Activated CD8-positive, alpha-beta memory T cell treated with anti-CD3 and anti-CD28 coated beads, Interleukin-2, amount 50 U/mL, for 4 hours (primary cell): ENCODE measurements at places on chromosomes 1 and 21.

- peak; percentile 25 for DNase-seq
Measured at GRCh38 chr1:85109475-85109874, 61.2 kb upstream of the MCOLN3 start.

DNA sequence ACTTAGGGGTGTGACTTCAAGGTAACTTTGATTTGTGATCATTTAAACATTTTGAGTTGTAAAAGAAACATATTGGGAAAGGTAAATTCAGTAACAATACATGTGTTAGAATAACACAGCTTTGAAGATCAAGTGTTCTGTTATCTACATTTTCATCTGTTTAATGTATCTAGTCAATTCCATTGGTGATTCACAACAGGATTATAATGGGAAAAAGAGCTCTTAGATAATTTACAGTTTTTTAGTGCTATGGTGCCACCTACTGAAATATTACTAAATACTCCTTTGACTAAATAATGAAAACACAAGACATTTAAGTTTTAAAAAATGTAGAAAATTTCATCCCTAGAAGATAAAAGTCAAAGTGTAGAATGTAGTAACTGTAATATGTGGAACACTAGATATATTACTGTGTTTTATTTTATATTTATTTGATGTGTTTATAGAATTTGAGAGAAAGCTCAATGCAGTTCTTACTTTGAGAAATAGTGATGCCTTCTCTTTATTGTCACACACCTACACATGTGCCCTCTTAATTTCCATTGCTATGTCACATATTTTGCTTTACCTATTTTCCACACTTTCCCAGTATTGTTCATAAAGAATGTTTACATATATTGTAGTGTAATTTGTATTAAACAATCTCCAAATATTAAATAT lies 47.4 kb downstream of the PTPRC start:
- DNase-seq: no peak

GRCh38 chr1:229129301-229130027 lies 141.4 kb upstream of the RAB4A start:
- DNase-seq: peak; percentile 20

DNA sequence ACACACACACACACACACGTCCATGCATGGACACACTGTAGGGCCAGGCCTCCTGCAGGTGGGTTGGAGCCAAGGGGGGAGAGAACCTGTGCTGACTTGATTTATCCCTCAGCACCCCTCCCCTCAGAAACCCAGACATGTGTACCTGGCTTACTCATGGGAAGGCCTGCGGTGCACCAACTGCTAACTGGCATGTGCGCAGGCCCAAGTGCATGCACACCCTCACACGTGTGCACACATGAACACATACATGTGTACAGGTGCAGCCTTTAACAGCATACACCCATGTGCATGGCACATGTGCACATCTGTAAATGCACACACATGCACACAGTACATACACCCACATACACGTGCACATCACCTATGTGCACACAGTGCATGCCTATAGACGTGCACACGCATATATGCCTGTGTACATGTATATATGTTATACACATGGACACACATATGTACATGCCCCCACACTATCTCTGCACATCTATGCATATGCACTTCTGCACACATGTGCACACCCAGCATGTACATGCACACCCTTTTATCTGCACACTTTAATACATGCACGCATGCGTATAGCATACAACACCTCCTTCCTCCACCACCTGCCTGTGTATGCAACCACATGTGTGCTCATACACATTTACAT lies 67.5 kb downstream of the TRIM11 start:
- DNase-seq: no peak

- DNase-seq: peak; percentile 56
Measured at GRCh38 chr1:112808861-112809684, 93.9 kb upstream of the PPM1J start.

DNA sequence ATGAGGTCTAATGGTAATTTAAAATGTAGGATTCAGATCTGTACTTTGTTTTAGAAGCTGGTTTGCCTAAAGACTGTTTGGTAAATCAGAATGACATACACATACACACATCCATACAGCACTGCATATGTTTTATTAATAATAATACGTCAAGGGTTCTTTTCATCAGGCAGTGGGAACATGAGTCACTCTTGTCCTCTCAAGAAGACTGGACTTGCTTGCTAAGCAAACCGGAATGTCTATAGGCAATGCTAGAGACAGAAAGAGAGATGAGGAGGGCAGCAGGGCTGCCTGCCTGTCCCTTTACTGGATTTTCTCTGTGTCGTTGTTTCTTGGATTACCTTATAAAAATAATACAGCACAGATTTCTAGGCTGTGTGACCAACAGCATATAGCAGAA lies 119.1 kb upstream of the GALNT2 start:
- DNase-seq: no peak

GRCh38 chr1:94237291-94238226 lies at the start of gene ARHGAP29:
Gene ARHGAP29 (minus strand): TSS chr1:94237584. CDS start chr1:94231611, 5,973 bp downstream.
- DNase-seq: peak; percentile 41

DNA sequence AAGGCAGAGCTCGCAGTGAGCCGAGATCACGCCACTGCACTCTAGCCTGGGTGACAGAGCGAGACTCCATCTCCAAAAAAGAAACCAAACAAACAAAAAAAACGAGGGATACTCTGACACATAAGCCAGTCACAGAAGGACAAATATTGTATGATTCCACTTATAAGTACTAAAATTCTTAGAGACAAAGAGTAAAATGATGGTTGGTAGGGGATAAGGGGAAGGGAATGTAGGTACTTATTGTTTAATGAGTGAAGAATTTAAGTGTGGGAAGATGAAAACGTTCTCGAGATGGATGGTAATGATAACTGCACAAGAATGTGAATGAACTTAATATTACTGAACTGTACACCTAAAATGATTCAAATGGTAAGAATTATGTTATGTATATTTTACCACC lies 66.7 kb upstream of the GUCA2A start:
- DNase-seq: no peak

DNA sequence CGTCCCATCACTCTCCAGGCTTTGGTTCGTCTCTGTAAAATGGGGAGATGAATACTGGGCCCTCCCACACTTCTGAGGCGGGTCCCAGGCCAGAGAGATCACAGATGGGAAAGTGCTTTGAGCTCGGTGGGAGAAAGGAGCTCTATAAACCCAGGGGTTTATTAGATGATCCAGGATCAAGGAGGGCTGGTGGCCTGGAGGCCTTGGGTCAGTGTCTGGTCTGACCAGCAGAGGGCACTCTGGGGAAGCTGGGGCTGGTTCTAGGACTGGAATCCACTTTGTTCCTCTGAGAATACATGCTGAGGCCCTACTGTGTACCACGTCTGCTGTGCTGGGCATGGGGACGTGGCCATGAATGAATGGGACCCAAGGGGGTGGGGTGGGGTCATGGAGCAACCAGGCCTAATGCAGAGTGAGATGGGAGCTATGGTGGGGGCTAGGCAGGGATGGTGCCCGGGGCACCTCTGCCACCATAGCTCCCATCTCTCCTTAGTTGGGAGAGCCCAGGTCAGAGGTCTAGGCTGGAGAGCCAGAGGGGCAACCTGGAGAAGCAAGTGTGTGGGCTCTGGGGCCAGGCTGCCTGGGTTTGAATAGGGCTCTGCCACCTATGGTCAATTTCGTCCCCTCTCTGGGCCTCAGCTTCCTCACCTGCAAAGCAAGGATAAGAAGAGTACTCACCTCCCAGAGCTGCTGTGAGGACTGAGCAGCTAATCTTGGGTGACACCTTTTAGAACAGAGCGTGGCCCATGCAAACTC lies 9.0 kb upstream of the FAM131C start:
- DNase-seq: peak; percentile 59

DNA sequence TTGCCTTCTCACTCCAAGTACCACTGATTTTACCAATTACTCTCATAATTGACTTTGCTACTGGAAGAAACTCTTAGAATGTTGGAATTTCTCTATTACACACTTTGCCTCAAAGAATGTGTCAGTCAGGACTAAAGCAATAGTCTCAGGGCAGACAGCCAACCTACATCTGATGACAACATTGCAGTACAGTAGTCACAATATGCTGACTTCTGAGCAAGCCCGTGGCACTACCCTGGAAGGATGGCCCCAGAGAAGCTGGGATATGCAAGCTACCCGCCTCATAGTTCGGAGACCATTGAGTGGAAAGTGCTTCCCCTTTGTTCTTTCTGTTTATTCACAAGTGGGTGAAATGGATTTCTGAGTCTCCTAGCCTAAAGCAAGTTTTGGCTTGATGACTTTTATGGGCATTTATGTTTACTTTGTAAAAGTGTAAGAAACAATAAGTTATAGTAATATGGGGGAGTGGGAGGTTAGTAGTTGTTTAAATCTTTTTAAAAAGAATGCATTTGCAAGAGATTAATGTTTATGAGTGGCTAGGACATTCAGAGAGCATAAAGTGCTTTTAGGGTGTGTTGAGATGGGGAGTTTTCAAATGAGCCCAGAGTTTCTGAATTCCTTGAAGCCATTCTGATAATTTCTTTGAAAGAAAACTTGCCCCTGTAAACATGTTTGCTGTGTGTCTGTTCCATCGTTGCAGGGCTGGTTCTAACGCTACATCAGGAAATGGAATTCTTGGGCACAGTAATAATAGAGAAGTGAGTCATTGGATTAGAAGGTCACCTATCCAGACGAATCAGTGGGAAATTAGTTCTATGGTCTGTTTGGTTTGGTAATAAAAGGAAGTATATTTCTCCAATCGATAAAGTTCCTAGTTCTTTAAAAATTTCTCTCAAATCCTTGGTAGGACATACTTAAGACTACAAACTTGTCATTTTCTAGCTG lies 63.8 kb downstream of the LMO4 start:
- no peak for DNase-seq

- DNase-seq: no peak
Measured at GRCh38 chr1:183926983-183927382, 110.5 kb downstream of the COLGALT2 start.

GRCh38 chr1:159821171-159821867 lies 5.4 kb upstream of the SLAMF8 start:
- DNase-seq: peak; percentile 35

DNA sequence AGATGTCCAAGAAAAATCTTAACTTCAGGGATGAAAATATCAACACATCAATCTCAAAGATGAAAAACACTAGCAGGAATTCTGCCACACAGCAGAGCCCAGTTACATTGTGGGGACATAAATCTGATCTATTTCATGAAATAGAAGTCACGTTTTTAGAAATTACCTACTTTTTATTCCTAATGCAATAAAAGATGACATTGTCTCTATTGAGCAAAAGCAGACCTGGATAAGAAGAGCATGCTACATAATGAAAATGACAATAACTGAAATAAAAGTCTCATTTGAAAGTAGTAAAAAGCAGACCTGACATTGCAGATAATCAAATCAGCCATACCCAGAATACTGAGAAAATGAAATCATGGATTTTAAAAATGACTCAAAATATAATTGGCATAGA lies 156.8 kb downstream of the NTNG1 start:
- no peak for DNase-seq

DNA sequence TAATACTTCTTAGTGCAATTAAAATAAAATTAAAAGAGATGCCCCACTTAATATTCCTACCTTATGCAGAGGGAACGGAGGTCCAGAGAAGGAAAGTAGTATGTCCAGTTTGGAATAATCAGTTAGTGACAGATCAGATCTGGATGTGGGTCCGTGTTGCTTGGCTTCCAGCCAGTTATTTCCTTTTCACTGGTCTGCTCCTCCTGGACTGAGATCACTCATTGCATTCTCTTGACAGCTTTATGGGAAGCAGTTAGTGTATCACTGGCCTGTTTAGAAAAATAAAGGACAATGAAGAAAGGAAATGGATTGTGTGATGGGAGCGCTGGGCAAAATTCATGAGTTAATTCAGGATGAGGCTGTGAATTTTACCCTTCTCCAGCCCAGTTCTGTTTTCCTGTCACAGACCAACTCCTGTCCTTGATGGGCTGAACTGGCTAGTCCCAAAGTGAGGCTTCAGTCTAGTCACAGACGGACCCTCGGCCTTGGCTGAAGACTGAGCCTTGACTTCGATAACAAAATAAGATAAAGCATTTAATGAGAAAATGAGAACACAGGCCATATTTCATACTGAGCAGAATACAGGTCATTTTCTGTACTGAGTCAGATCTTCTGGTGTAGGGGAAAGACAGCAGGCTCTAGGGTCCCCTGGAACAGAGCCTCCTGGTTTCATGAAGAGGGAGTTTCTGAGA lies 85.2 kb upstream of the TRABD2B start:
- DNase-seq: no peak

DNA sequence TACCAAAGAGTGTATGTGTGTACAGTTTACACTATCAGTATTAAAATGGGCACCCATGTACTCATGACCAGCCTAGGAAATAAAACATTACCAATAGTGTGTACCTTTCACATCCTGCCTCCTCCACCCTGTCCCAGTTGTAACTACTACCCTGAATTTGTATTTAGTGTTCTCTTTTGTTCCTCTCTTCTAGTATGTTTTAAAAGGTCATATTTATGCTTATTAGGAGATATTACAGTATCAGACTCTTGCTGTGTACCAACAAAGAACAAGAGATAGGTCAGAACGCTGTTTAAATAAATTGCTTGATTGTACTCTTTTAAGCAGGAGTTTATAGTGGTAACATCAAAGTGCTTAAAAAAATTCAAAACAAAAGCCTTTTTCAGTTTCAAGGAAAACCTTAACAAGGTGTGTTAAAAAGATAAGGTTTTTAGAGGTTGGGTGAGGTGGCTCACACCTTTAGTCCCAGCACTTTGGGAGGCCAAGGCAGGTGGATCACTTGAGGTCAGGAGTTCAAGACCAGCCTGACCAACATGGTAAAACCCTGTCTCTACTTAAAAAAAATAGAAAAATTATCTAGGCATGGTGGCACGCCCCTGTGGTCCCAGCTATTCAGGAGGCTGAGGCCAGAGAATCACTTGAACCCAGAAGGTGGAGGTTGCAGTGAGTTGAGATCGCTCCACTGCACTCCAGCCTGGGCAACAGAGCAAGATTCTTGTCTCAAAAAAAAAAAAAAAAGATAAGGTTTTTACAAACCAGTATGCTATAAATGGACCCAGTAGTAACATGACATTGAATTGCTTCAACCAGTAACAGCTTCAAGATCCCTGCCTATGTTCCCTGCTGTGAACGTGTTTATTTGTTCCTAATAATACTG lies 35.9 kb downstream of the MPZL1 start:
- DNase-seq: no peak

GRCh38 chr1:61073871-61074270 lies 8.5 kb upstream of the NFIA start:
- no peak for DNase-seq

DNA sequence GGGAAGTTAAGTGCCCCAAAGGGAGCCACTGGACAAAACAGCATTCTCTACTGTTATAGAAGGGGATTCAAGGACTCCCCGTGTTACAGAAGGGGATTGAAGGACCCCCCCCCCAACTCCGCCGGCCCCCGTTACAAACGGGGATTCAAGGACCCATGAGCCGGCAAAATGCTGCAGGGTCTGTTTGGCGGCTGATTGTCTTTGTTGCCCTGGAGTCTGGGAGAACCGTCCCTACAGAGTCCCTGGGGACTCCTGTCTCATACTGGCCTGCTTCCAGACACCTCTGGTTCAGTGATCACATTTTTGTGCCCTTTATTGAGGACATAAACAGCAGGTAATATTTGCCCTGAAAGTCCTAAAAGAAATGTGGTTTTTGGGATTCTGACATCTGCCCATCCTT lies 96.4 kb downstream of the SYF2 start:
- no peak for DNase-seq
